ENCODE measurements at places on chromosomes 7 and 10. TPM values are rescaled to one million over a fixed set of nuclear protein-coding genes. Genes with fewer than 3 reads are reported as not detected.

Gene CFAP46
- 1.1 TPM for total RNA-seq

Gene KEL
- 0.12 TPM for total RNA-seq

Gene MDFIC
- total RNA-seq, result 19.9 TPM

DNA sequence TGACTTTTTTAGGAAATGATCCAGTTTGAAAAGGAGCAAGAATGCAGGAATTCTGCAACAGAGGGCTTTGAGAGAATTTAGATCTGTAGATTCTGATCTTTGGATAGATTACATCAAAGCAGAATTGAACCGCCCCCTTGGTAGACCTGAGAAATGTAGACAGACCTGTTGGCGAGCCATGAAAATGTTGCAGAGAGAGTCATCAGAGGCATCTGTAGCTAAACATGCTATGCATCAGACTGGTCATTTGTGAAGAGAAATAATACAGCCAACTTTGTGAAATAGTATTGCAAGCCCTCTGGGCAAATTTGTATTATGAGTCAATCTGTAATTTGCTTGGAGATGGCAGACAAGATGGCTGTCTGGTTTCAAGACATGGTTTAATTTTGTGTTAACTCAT, 4.3 kb upstream of the C1GALT1 start:
- DNase-seq, result no peak

GRCh38 chr7:66207540-66207939, 2.4 kb downstream of the TPST1 start:
- DNase-seq, result no peak

DNA sequence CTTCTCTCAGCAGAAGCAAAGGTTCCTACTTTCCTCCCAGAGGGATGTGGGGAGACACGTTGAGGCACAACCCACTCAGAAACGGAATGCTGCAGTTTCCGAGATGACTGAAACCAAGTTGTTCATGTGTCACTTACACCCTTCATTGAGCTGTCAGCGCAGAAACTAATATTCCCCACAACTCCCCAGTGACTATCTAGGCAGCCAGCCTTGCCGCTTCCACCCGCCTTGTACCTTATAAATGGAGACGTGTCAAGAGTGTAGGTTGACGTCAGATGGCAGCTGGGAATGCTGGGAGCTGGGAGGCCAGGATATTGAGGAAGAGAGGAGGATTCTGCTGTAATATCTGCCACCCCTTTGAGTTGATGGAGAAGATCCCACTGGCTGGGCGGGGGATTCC, 15.1 kb downstream of the GPR26 start:
- DNase-seq, result no peak

DNA sequence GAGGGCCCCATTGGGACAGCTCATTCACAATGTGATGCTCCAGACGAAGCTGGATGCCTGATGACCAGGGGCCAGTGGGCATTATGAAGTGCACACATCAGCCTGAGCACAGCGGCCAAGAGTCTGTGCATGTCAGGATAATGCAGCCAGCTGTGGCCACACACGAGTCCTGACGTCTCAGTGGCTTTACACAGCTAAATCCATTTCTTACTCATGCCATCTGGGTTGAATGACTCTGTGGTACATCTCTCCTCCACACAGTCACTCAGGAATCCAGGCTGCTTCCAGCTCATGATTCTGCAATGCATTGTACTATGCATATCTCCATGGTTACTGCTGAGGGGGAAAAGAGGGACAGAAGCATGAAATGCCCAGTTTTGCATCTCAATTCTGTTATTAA, 123.6 kb downstream of the PRLHR start:
- peak; percentile 42 for DNase-seq

DNA sequence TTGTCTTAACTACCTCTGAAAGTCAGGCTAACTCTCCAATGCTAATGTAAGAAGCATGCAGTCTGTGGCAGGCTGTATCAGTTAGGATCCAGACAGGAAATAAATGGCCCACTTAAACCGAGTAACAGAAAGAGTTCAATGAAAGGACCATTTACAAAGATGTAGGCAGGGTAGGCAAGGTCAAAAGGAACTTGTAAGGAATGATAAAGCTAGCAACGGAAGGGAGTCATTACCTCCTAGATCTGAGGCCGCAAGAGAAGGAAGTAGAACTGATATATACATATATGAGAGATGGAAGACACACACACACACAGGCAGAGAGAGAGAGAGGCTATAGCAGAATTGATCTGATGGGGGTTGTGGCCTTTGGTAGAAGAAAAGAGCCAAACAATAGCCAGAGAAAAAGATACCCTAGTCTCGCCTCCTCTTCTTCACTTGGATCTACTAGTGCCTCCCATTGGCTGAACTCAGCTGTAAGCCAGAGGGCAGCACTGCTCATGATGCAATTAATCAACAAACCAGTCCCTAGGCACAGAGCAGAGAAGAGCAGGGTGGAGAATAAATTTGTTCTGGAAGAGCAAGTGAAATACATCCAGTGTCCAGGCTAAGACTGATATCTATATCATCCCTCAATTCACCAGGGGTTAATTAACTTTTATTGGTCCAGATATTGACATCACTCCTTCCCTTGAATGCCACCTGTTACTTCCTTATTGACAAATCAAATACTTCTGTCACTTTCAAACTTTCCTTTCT, 91.2 kb downstream of the LSMEM1 start:
- DNase-seq, result no peak

DNA sequence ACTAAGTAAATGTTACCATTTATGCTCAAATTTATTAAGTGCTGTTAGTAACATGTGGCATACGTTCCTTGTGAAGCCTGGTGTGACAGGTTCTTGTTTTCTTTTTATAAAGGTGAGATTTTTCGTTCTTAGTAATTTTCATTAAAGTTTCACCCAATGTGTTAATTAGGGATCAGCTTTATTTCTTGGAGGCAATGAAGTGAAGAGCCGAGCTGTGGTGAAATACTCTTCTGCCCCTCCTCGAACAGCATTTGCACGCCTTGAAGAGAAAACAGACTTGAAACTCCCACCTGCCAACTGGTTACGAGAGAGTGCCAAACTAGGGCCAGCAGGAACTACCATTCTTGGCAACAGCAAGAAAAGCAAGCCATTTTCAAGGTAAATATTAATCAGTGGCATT, 1.5 kb downstream of the EDRF1 start:
- DNase-seq, result no peak

DNA sequence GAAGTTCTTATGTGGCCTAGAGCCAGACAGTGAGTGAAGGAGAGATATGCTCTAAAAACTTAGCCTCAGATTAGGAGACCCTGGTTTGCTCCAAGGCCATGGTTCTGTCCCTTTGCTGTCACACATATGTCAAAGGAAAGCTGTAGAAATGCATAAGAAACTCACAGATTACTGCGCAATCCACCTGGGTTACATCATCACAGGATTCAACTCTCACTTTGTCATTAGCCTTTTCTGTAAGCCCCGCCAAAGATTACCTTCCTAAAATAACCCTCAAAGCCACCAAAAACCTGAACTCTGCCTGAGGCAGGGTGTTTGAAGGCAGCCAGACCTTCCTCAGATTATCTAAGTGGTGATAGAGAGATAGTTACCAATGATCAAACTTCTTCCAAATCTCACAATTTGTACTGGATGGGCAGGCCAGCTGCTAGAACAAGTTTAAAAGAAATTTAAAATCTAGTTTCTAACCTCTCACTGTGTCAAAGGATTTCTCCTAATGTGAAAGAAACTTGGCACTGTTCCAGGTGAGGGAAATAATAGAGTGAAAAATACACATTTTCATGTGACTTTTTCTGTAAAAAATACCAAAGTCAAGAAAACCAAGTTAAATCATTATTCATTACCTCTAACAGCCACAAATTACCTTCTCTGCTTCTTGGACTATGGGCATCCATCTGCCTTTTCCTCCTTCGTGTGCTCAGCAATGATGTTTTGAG, 567.2 kb downstream of the SUGCT start:
- no peak for DNase-seq

GRCh38 chr10:30467651-30468338, 33.8 kb downstream of the MAP3K8 start:
- no peak for DNase-seq

GRCh38 chr7:1257221-1257620, 24.5 kb downstream of the UNCX start:
- no peak for DNase-seq

DNA sequence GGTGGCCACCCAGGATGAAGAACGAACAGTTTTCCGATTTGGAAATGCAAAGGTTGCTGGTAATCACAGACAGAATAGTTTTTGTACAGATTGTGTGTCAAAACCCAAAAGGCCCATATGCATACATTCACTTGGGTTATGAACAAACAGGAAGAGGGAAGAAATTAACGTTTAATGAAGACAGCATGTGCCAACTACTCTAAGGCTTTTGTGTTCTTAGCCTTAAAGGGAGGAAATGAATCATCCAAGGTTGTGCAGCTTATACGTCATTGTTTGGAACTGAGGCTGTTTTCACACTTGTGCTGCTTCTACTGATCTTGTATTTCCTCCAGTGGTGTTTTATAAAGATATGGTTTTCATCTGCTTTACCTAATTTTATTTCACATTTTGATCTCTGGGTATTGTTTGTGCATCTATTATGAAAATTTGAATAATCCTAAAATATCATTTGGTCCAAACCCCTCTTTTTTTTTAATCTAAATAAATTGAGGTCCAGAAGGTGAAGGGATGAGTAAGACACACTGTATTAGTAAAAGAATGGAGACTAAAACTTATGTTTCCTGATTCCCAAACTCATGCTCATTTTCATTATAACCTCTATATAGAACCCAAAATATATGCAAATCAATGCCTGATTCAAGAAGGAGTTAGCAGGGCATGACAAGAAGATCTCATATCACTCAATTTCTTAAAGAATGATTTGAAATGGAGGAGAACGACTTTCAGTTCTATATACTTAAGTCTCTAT, 373.1 kb downstream of the THSD7A start:
- DNase-seq, result peak; percentile 78

DNA sequence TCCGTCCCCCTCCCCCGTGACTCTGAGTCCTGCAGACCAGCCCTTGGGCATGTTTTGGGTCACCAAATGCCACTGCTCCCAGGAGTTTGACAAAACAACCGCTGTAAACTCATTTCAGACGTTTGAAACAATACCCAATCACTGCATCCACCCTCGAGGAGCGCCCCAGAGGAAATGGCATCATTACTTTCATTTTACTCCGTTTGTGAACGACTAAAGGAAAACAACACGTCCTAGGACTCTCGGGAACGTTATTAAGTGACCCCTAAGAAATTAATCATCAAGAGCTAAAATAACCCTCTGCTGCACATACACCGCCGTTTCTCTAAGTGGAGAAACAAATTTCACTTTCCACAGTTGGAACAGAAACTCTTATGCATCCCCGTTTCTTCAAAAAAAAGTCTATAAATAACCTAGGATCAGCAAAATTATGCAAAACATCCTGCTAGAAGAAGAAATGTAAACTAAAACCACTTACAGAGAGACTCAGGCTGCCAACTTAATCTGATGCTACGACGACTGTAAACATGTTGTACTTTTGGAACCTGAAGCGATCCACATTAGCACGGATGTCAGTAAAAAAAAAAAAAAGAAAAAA, 109.9 kb upstream of the EFCAB10 start:
- DNase-seq, result no peak

DNA sequence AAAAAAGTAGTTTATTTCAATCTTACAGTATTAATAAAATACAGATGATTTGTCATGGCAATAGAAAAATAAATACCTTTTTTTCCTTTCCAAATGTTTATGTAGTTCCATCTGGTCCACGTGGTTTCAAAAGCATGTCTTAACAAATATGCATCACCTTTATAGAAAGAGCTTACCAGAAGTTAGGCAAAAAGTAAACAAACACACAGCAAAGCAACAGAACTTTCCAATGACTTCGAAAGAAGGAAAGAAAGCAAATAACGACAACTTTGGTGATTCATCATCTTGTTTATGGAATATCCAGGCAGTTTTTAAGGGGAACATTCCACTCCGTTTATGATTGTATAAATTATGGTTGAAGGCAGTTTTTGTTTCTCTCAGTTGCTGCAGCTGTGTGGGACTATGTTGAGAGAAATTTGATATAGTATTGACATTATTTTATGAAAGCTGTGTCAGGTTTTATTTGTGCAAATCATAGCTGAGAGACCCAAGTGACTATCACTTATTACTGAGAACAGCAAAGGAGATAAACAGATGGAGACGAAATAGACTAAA, 203.1 kb downstream of the CDC14C start:
- no peak for DNase-seq

DNA sequence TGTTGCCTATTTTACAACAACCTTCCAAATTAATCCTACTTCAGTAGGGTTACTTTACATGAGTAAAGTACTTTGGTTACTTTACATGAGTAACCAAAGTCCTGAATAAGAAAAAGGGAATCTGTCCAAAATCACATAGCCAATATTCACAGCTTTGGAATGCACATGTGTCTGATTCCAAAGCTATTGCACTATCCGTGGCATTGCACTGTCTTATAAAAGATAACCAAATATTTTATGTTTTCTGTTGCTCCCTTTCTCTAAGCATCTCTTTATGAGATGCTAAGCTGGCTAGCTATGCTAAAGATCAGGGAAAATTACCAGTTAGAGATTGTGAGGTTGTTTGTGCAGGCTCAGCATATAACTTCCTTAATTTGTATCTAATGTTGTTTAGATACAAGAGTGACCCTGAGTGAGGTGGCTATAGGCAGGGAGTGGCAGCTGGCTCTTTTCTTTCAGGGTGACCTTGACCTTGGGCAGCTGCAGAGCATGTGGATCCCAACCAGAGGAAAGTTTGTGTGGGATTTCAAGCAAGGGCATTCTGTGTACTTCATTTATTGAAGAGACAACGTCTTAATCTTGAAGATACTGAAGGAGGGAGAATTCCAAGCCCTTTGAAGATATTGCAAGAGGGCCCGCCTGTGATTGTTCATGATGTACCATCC, 366.1 kb upstream of the ANKRD30A start:
- no peak for DNase-seq

GRCh38 chr7:12581897-12582296, 11.4 kb downstream of the SCIN start:
- DNase-seq, result peak; percentile 70

- no peak for DNase-seq
Observed at GRCh38 chr7:26319636-26320035, 28.0 kb downstream of the SNX10 start.

- no peak for DNase-seq
Observed at GRCh38 chr7:121633186-121633585, 237.1 kb upstream of the FAM3C start.

- no peak for DNase-seq
Observed at GRCh38 chr10:65313406-65313805, 1612.4 kb upstream of the LRRTM3 start.

DNA sequence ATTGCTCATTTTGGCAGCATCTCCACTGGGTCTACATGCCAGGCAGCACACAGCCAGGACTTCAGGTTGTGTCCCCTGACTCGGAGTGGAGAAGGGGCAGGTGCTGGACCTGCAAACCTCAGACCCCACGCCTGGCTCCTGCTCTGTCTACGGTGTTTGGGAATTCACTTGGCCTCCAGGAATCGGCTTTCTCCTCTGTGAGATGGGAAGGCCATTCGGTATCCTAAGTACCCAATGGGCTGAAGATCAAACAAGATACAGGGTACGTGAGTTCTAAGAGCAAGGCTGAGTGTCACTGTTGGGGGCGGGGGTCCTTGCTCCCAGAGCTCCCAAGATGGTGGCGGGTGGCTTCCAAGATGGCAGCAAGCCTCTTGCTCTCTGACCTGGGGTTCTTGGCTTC, 73.2 kb upstream of the EN2 start:
- DNase-seq, result no peak

- peak; percentile 88 for DNase-seq
Observed at GRCh38 chr7:155962191-155962967, 150.1 kb upstream of the SHH start.

- DNase-seq, result no peak
Observed at GRCh38 chr10:29142516-29143314, 146.2 kb upstream of the LYZL1 start.

Measured in epithelial cell of proximal tubule (primary cell).